ENCODE measurements at places on chromosomes 4 and X. TPM values are rescaled to one million over a fixed set of nuclear protein-coding genes. Genes with fewer than 3 reads are reported as not detected.

- DNase-seq, result no peak
These were observed 354.7 kb upstream of the SLC7A11 start for GRCh38 chr4:138596896-138597295.

- no peak for DNase-seq
These were observed 95.0 kb upstream of the SLC34A2 start for GRCh38 chr4:25560605-25561004.

- no peak for DNase-seq
These were observed 34.9 kb upstream of the STK26 start for GRCh38 chrX:131988236-131988635.

GRCh38 chrX:152905081-152905420 lies 7.2 kb downstream of the ZNF185 start:
- no peak for DNase-seq

- DNase-seq, result no peak
These were observed 75.9 kb downstream of the PAQR3 start for GRCh38 chr4:78863254-78863869.

DNA sequence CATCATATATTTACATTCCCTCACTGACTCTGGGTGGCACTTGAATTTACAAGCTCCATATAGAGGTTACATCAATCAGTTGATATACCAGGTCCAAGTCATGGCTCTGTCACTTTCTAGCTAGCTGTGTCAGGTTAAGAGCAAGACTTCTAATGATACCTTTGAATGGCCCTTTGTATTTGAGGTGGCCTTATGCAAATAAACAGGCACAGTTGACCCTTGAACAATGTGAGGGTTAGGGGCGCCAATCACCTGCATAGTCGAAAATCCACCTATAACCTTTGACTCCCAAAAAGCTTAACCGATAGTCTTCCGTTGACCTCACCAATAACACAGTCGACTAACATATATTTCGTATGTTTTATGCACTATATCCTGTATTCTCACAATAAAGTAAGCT lies 1.3 kb upstream of the PTTG2 start:
- DNase-seq, result no peak

- DNase-seq, result no peak
These were observed 218.4 kb upstream of the BMP3 start for GRCh38 chr4:80812145-80812544.

DNA sequence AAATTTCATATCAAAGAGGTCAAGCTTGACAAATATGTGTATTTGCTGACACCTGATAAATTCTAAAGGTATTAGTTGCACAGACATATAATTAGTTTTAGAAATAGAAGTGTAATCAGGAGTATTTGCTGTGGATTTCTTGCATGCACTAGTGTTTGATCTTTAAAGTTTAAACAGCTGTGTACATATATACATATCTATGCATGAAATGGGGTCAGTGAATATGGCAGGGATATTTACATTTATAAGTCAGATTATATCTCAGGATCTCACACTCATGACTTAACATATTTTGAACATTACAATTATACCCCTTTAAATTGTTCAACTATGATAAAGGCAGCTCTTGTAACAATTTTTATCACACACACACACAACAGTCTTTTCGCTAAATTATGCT lies 547.4 kb upstream of the ACTRT1 start:
- DNase-seq, result no peak

DNA sequence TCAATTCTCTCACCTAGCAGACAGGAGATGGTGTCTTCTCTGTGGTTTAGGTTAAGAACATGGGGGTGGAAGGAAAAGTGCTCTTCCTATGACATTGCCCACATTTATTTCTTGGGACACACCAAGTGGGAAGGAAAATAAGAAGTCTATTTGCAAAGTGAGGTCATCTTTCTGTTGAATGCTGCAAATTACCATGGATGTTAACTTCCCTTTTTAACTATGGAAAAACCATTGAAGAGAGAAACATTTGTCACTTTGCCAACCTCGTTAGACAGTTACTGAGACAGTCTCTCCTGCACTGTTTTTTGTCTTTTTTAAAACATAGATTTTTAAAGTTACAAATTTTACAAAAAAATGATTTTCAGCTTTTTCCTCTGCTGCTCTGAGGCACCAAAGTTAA lies 72.8 kb upstream of the BEND4 start:
- DNase-seq, result no peak

DNA sequence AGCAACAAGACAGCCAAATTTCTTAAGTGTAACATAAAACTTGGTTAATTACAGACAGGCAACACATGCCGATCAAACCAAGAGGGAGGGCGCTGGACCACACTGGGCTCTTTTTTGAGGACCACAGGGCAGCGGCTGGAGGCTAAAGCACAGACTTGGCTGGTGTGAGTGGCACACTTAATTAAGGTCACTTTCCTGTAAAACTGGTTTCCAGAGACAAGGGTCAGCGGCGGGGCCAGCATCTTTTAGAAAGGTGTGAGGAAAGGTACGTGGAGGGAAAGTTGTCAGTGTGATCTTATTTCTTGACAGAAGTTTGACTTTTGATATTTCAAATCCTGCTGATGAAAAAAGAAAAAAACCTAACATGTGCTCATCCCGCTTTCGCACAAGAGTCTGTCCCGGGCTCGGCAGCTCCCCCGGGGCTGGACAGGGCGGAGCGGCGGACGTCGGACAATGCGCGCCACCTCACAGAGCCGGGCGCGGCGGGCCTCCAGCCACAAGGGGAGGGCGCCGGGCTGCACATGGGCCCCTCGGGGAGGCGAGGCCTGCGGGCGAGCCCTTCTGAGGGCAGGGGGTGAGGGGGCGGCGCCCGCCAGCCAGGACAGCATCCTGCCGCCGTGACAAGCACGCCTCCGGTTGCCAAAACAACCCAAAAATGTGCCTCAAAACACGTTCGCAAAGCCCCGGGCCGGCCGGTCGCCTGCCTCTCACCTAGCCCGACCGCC lies 660 bp upstream of the HSPA4L start:
- DNase-seq, result no peak

- DNase-seq, result peak; percentile 39
These were observed 6.2 kb downstream of the MYL5 start for GRCh38 chr4:680551-680927.

DNA sequence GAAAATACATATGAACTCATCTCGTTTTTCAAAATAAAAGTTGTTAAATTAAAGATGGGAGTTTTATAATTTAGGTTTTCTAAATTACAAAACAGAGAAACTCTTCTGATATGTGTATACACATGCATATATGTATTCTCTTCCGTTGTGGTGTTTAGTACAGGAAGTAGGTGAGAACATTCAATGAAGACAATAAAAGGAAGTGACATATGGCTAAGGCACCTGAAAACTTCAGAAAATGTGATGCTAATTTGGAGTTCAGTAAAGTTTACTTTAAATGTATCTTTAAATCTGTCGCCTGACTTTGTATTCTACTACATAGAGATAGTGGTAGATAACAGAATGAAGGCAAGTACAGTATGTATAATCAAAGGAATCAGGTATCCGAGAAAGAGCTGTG lies 33.5 kb upstream of the ITM2A start:
- no peak for DNase-seq

DNA sequence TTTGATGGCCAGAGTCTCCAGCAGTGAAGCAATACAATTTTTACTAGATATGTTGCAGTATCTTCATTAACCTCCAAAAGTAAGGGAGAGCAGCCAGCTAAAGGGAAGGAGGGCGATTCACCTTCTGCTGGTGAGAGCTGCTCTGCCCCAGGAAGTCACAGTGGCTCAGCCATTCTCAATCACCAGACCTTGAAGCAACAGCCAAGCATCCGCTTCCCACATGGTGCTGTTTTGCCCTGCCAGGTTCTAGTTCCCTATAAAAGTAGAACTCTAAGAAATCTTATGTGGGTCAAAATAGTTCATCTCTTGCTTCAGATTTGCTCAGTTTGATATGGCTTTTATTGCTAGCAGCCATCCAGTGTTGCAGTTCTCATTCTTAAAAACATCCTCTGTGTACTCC lies 166.8 kb downstream of the STIM2 start:
- DNase-seq, result no peak

DNA sequence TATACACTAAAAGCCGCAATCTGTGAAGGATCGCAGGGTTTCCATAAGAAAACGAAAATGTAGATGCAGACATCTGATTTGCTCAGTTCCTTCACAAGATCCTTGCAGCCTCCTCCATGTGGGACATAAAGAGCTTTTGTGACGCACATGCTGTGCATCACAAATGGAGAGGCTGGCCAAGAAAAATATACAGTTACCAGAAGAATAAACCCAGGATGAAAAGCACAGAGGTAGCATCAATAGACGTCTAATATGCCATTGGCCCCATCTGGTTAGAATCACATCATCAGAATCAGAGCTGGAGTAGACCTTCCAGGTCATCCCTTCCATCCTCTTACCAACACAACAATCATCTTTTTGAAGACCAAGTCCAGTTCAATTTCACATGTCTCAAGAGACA lies 517.4 kb downstream of the RAB28 start:
- DNase-seq, result no peak

DNA sequence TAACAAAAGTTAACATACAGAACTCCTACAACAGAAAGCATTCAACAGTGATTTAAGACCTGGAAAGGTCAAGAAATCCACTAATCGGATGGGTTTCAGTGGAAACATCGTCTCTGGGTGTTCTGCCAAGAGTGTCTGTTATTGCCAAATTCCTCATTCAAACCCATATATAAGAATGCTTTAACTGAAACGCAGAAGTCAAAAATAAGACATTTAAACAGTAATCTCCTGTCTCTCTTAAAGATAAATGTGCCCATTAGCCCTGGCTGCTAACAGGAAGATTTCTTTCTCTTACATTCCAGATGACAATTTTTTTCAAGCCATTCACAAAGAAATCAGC lies 31.5 kb downstream of the DCTD start:
- no peak for DNase-seq

DNA sequence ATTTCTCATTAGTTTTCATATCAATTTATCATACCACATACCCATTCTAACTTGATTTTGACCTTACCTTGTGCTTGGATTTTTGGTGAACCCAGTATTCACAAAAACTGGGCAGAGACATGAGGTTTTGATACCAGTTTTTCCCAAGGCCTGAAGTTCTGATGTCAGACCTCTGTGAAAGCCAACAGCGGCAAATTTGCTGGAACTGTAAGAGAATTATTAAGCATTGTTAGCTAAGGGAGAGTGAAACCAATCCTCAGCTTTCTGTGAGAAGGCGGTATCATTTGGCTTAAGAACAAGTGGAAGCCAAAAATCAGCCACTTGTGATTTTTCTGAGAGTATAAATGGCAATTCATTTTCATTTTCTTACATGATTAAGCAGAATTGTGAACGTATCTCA lies 8.9 kb downstream of the HSD17B13 start:
- no peak for DNase-seq

DNA sequence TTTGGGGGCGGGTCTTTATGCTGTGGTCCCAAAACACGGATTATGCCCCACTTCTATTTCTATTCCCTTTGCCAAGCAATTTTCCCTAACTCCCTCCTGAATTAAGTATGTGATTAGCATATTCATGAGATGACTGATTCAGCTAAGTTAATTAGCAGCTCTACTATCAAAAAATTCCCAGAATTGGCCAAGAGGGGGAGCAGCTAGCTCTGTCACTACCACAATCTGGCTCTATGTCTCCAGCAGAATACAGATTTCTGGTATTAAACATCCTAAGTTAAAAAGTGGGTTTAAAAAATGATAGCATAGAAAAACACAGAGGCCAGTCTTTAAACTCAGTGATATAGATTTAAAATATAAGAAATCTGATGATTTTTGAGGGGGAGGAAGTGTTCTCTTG lies 80.3 kb downstream of the GPC4 start:
- no peak for DNase-seq

GRCh38 chr4:85756938-85757337 lies 282.0 kb downstream of the ARHGAP24 start:
- DNase-seq, result no peak

DNA sequence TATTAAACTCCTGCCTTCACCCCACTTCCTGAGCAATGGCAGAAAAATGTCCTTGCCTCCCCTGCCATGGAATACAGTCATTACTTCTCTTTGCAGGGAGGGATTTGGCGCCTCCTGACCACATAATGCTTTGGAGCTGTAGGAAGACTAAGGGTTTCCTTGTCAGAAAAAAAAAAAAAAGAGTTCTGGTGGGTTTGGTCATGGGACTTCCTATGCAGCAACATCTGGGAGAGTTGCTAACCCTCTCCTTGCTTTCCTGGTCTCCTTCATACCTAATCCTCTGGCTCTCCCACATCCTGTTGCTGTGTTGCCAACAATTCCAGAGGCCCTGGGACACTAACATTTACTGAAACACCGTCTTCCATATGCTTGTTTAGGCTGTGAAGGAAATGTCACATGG lies 75.1 kb upstream of the MBNL3 start:
- DNase-seq, result no peak

DNA sequence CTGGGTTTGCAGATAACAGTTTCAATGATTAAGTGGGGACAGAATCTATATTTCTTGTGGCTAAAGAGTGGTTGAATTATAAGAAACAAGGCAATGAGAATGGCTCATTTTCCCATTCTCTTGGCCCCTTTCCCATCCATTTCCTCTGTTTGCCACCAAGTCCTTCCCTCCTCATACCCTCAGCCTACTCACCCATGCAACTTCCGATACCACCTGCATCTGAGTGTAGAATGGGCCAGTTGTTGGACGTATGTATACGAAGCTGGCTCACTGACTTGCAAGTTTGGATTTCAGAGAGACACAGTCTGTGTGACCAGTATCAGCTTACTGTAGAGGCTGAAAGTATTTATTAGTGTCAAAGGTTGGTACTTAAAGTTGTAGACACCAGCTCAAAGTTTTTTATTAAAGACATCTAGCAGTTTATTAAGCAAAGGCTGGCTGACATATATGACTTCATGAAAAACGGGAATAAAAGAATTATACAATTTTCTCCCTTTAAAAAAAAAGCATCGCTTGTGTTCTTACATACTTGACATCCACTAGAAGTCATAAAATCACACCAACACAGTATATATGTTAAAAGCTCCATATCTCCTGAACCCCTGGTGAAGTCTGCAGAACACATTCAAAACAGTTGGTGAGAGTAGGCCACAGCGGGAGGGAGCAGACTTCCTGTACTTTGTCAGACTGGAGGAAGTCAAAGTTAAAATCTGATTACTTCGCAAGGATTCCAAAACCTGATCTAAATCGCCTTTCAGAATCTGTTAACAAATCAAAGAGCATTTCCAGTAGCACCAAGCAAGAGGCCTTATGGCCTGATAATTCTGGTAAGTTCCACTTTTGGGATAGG lies 22.4 kb upstream of the STIM2 start:
- DNase-seq, result no peak

Gene CITED1
- total RNA-seq, result not detected

Gene OTUD6A
- not detected for total RNA-seq

Gene ZAR1
- total RNA-seq, result not detected

Gene MAGEA9B
- total RNA-seq, result not detected

Gene SMAD1
- 20.6 TPM for total RNA-seq

Gene PDK3
- total RNA-seq, result 8.7 TPM

Gene CYSLTR1
- 0.54 TPM for total RNA-seq

Gene CORIN
- not detected for total RNA-seq

Gene GAGE12H
- total RNA-seq, result not detected

Gene CAPN6
- 0.44 TPM for total RNA-seq

Gene UCHL1
- 0.44 TPM for total RNA-seq

Gene GPM6B
- total RNA-seq, result 0.20 TPM
